ENCODE measurements at places on chromosomes 1 and 21.
A peak's percentile ranks its signal among the peaks of the same experiment; 100 is the strongest.

DNA sequence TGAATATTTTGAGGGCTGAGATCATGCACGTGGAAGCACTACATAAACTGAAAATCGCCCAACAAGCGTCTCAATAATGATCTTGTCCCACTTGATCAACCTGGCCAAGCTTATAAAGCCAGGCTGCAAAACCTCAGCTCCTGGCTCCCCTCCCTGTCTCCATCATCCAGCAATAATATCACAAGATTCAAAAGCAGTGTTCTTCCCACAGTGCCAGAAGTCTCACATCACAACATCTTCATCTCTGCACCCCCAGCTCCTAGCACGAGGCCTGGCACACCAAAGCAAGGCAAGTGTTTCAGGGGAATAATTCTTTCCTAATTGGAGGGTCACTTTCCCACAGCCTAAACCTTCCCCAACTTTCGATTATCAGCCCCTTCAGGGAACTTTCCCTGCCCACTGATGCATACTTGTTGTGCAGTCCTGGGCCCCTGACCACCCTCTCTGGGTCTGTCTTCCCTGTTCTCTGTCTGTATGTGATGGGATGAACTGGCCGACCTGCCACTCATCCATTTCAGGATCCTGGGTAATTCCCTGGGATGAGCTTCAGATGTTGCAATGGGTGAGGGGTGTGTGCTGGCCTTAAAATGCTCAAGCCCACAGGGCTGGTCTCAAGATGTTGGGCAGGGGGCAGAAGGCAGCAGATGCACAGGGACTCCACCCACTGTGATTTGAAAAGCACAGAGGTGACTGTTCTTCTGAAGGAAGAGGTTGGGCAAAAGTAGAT lies 129.0 kb downstream of the DMRTB1 start:
- DNase-seq = no peak

DNA sequence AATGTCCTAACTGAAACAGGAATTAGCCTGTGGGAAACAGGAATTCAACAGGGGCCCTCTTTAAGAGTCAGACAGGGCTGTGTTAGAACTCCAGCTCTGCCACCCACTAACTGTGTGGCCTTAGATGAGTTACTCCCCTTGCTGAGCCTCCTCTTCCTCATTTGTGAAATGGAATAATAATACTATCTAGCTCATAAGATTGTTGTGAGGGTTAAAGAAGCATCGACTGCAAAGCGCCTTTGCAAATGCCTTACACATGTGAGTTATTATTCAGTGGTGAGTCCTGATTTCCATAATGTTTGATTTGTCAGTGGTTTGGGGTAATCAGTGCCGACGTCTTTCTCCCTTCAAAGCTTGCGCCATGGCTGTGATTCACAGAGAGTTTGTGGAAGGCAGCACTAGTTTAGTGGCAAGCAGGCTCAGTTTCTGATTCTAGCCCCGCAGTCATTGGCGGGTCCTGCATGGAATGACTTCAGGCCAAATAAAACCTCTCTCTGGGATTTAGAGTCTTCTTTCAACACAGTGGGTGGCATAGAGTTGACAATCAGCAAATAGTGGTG lies 388.5 kb downstream of the PLPP3 start:
- no peak for DNase-seq

- DNase-seq = no peak
Measured at GRCh38 chr1:243712242-243712641, 137.8 kb downstream of the AKT3 start.

- peak; percentile 67 for DNase-seq
Measured at GRCh38 chr1:213987422-213987926, 299 bp upstream of the PROX1 start.

- DNase-seq = no peak
Measured at GRCh38 chr21:43835861-43836260, 29.2 kb upstream of the AGPAT3 start.

DNA sequence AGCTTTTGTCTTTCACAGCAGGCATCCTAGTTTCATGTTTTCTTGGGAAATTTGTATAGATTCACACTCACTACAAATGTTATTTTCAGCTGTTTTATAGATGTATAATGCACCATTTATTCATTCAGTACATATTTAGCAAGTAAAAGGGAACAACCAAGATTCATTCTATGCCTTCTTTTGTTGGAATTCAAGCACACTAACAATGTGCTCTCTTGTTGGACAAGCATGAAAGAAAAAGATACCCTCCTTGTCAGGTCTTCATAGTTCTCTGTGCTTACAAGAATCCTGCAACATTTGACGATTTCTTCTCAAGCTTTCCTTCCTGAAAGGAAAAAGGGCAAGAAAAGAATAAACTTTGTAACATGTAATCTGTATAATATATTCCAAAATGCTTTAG lies 456.0 kb downstream of the USP25 start:
- DNase-seq = no peak

GRCh38 chr1:38941527-38942019 lies at the start of gene RHBDL2:
Gene RHBDL2 (minus strand): TSS chr1:38941830. CDS start chr1:38919212, 22,618 bp downstream.
- DNase-seq = no peak

- DNase-seq = no peak
Measured at GRCh38 chr1:3072391-3073185, 3.6 kb downstream of the PRDM16 start.

- no peak for DNase-seq
Measured at GRCh38 chr1:31583995-31584868, 7.9 kb downstream of the TINAGL1 start.

DNA sequence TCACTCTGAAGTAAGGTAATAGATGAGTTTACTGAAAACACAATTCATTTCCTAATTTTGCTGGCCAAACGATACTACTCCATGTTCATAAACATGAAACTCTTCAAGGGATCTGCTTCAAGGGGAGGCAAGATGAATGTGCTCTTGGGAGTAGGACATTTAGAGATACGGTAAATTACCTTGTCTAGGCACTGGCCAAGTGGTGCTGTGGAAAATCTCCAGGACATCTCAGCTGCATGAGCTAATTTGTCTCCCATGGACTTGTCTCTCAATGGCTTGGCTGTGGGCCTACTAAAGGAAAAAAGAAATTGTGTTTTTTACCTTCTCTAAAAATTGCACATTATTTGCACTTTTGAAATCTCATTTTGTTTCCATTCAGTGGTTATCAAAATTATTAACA lies 780.6 kb downstream of the LTN1 start:
- no peak for DNase-seq

GRCh38 chr1:53735681-53736080 lies 3.3 kb downstream of the GLIS1 start:
- DNase-seq = no peak
